Activated CD4-positive, alpha-beta T cell treated with anti-CD3 and anti-CD28 coated beads, Interleukin-2, amount 50 U/mL, for 1 hour (primary cell): ENCODE measurements at places on chromosomes 11 and 22.

- DNase-seq, result no peak
Observed at GRCh38 chr11:57461841-57462489, 1.6 kb downstream of the RTN4RL2 start.

DNA sequence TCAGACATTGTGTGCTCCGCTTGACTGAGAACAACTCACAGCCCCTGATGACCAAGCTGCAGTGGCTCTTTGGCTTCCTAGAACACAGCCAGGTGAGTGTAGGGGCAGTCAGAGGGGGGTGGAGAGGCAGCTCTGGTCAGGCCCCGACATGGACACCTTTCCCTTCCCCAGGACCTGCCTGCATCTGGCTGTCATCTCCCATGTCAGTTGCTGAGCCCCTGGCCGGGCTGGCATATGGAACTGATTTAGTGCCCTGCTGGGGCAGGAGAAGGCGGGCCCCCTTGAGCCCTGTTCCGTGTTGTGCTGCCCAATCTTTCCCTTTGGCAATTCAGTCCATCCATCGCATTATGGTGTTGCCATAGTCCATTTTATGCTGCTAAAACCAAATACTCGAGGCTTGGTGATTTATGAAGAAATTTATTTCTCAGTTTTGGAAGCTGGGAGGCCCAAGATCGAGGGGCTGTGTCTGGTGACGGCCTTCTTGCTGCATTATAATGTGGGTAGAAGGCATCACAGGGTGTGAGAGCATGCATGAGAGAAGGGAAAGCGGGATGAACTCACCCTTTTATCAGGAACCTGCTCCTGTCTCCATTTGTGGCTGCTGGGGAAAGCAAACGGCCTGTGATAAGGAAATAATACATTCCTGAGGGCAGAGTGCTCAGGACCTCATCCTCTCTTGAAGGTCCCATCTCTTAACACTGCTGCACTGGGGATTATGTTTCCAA, 19.0 kb downstream of the USP35 start:
- DNase-seq, result no peak

GRCh38 chr22:33242078-33242477, 183.9 kb upstream of the SYN3 start:
- no peak for DNase-seq

GRCh38 chr11:44694443-44694842, 32.3 kb upstream of the TSPAN18 start:
- no peak for DNase-seq

GRCh38 chr11:124610295-124610694, 933 bp upstream of the PANX3 start:
- no peak for DNase-seq

GRCh38 chr11:43944761-43945311, 2.4 kb downstream of the C11orf96 start:
- DNase-seq, result peak; percentile 59
